ENCODE measurements at places on chromosomes 4 and X.
A peak's percentile ranks its signal among the peaks of the same experiment; 100 is the strongest.

DNA sequence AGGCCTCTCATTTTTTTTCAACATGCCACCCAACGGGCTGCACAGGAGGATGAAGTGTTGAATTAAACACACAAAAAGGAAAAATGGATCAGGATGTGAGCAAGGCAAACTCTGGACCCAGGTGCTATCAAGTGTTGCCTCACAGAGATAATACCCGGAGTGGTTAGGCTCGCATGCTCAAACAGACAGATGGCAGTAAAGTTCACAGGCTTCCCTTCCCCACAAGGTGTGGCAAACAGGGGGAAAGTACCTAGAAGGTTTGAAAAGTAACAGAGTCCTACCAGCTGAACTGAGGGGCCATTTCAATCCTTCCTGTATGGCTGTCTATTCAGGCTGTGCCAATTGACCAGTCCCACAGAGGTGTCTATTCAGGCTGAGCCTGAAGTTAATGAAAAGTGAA, 123.9 kb upstream of the GC start:
- DNase-seq = no peak

- DNase-seq = peak; percentile 45
Measured at GRCh38 chrX:136880003-136880451, 498 bp downstream of the RBMX start.

DNA sequence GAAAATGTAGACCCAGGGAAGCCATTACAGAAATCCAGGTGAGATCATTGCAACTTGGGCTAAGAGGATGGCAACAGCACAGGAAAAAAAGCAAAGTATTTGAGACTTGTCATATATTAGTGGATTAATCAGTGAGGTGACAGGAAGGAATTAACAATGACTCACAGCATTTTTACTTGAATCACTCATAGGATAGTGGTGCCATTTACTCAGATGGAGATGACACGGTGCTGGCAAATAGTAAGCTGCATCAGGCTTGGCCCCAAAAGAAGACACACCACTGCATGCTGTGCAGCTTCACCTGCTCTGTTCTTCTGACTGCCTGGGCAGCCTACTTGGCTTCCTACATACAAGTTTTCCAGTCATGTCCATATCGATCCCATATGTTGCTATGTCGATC, 144.8 kb downstream of the FRYL start:
- DNase-seq = no peak

DNA sequence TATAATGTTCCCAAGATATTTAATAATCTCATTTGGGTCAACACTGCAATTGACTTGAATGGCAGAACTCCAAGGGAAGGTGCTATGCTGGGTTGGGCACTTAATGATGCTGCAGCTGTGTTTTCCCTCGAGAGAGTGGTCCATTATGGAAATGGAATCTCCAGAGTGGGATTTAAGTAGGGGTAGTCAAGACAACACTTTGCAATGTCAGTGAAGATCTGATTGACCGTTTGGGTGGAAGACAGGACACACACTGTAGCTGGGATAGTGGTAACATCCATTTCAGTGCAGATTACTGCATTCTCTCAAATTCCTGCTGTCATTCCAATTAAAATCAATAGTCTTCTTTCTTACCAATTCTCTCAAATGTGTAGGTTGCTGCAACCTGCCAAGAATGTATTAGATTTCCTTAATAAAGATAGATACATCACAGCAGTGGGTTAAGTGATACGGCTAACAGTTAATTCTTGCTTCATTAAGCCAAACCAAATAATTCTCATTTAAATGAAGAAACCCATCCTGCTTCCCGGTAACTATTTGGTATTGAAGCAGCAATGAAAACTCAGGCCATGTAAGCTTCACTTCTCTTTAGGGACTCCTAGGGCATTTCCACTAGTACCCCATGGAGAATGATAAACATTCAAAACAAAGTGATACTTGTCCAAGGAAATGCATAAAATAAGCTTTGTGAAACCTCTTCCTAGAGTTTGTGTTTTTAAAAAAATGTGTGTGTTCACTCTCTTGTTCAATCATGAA, 40.5 kb upstream of the RASGEF1B start:
- no peak for DNase-seq

- DNase-seq = no peak
Measured at GRCh38 chrX:50471390-50471789, 765 bp upstream of the DGKK start.

Data from left ventricle myocardium superior (tissue), 1 donor.